ENCODE measurements at places on chromosomes 7 and 10.

DNA sequence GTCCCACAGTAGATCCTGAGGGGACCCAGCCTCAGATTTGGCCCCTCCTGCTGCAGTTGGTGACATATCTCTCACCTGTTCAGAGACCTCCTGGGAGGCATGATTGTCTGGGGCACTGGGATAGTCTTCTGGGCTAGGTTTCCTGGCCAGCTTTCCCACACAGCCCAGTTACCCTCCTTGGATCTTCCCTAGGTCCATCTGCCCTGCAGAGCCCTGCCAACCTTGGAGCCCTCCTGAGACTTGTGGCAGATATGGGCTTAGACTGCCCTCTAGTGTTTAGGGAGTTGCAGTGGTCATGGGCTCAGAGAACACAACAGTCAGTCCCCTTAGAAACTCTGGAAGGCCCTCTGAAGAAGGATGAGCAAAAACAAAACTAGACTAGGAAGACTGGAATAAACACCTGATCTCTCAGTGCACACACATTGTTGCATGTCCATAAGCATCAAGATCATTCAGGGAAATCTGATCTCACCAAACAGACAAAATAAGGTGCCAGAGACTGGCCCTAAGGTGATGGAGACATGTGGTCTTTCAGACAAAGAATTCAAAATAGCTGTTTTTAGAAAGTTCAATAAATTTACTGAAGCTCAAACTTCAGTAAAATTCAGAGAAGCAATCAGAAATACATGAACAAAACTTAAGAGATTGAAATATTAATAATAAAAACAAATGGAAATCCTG is 324.6 kb downstream of the ATRNL1 start:
- DNase-seq: peak; percentile 42

GRCh38 chr10:110045772-110046171 is 38.0 kb downstream of the ADD3 start:
- DNase-seq: peak; percentile 37

GRCh38 chr7:901388-902154 is 25.2 kb downstream of the GET4 start:
- peak; percentile 49 for DNase-seq

GRCh38 chr7:141071855-141072547 is 1.9 kb upstream of the TMEM178B start:
- DNase-seq: no peak

DNA sequence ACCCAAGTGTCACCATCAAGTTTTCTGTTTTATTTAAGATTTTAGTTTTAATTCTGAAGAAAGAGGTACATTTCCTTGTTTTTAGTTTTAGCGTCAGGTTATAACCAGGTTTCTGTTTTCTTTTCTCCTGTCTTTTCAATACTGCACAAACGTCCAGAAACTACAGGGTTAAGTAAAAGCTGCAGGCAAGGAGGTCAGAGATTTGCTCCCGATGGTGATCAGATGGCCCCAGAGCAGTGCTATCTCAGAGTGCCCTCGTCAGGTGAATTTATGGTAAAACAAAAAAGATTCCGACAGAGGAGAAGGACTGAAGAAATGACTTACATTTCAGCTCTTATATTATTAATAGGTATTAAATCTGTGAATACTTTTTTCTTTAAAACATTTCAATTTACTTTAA is 128.2 kb downstream of the STRA8 start:
- no peak for DNase-seq

GRCh38 chr7:6639627-6640026 is 2.5 kb downstream of the ZNF316 start:
- DNase-seq: no peak

GRCh38 chr7:145643981-145644380 is 472.6 kb upstream of the CNTNAP2 start:
- no peak for DNase-seq

- DNase-seq: peak; percentile 37
Observed at GRCh38 chr7:95690367-95690947, 81.9 kb upstream of the DYNC1I1 start.

- DNase-seq: no peak
Observed at GRCh38 chr10:46514431-46514861, 42.0 kb downstream of the GPRIN2 start.

DNA sequence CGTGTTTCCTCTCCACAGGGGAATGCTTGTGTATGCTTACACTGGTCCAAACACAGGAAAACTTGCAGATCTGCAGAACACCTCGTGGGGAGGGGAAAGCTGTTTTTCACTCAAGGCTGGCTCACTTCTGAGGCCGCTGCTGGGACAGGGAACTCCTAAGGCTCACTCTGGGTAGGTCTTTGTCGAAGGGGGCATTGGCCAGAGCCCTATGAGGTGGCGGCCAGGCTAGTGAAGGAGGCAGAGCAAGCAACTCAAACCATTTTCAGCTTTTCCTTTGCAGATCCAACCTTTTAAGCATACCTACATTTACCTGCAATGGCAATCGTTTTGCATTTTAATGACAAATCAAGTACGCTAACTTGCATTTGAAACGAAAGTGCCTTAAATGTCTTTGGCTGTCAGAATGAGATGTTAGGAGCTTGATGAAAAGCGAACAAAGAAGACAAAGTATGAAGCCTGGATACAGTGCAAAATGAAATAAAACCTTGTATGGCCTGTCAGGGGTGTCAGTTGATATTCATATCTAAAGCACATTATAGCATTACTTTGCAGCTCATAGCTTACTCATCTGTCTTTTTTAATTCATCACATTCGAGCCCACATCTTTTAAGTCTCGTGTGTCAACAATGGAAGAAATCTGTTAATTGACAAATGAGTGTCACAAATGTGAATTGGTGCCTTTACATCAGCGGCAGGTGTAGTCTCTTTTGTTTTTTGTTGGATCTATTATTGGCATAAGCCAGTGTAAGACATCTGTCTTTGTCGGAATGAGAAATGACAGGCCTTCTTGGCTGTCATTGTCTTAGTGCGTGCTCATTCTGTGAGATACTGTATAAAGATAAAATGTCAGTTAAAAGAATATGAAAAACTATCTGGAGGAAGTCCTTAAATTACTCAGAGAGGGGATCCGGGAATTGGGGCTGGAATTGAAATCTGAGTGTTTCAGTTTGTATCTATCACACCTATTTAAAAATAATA is 30.5 kb downstream of the LRMDA start:
- DNase-seq: no peak

GRCh38 chr10:929960-930624 is 1.4 kb downstream of the LARP4B start:
- no peak for DNase-seq

DNA sequence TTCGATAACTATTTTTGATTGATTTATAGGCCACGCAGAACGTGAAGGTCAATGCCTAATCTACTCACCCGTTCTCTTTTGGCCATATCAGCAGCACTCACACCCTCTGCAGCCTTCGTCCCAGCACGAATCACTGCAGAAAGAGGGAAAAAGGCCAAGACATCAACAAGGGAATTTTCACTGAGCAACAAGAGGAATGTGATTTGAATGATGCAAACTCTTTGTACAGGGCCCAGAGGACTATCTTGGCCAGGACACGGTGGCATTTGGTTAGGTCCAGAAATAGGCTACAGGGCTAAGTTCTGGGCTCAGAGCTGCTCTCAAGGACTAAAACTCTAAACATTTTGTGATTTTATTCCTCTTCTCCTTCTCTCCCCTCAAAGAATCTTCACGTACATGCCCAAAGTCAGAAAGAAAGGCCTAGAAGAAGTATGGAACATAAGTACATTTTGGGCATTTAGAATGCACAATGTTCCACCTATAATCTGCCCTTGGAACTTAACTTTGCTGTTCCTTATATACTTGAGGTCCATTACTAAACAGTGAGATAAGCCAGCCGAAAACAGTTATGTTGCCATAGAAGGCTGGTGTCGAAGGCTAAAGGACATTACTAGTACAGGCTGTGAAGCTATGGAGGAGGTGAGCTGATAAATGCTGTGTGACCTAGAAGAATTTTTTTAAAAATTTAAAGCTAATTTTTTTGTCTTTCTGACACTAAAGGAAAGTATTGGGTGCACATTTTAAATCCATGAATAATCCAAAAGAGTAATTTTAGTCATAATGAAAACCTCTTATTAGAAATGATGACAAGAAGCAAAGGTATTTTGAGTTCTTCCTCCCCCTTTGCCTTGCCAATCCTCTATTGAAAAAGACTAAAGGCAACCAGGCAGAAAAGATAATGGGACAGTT is 20.0 kb downstream of the RBM28 start:
- no peak for DNase-seq

DNA sequence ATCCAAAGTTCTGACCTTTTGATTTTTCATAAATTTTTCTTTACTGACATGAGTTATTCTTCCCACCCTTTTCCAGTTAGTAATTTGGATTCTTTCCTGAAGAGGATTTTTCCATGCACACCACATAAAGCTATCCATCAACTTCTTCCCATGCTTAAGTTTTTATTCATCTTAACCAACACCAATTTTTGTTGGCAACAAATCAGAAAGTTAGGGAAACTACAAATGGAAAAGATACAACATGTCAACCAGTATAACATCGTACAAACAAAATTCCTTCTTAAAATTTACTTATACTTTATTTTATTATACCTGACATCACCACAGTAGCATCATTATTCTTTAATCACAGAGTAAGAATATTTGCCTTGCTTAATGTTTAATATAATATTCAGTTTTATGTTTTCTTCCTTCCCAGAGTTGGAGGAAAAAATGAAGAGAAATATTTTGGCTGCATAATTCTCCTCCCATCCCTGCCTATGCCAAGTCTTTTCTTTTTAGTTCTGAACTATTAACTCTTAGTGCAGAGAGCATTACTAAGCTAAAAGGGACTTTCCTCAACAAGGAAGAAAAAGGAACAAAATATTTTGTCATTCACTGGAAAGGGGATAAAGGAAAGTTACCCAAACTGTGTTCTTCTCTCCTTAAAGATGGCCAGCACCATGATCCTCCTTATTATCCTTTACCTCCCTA is 67.5 kb upstream of the MEOX2 start:
- DNase-seq: no peak

DNA sequence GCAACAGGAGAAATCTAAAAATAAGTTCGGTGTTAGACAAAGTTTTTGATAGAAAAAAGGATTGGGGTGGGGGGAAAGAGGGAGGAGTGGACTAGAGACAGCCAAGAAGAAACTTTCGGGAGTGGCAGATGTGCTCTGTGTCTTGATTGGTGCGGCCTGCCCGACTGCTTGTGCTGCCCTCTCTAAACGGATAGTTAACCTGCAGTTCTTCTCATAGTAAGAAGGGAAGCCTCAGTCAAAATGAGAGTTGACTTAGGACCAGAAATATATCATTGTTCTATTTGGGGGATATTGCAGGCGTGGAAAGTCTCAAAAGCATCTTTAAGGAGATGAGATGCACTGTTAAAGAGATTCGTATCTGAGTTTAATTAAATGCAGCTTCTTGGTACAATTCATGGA is 39.3 kb downstream of the UBE3C start:
- DNase-seq: no peak

DNA sequence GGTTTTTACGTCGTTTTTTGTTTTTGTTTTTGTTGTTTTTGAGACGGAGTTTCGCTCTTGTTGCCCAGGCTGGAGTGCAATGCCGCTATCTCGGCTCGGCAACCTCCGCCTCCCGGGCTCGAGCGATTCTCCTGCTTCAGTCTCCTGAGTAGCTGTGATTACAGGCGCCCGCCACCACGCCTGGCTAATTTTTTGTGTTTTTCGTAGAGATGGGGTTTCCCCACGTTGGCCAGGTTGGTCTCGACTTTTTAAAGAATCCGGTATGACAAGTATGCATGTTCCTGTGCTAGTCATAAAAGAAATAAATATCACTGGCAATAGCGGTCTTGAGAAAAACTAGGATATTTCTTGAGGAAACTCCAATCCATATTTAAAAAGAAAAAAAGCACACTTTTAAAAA is 2.7 kb upstream of the ARL4A start:
- no peak for DNase-seq

DNA sequence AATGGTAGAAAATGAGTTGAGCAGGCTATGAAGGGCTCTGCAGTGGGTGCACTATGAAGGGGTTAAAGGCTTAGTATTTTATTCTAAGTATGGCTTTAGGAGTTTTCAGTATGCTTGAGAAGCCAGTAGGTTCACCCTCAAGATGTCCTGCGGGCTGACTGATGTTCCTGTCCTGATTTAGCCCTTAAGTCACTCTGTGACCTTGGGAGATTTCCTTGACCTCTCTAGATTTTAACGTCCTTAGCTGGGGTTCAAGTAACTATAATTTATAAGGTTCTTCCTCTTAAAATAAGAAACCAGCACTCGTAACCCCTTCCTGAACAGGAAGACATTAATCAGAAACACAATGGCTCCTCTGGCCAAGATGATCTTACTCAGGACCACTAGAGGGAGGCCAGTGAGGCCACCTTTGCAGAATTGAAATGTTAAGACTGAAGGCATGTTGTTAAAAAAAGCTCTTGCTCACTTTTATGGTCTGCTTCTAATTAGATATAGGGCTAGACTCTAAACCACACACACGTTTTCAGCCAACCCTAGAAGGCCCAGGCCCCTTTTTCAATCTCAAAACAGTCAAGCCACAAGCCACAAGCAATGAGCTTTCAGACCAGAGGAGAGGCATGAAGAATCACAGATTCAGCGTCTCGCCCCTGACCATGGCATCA is 41.9 kb downstream of the CDK1 start:
- DNase-seq: no peak

GRCh38 chr7:6730343-6730633 is 23.5 kb upstream of the ZNF12 start:
- DNase-seq: no peak

- DNase-seq: no peak
Observed at GRCh38 chr10:7305053-7305452, 105.8 kb downstream of the SFMBT2 start.

- DNase-seq: no peak
Observed at GRCh38 chr10:89516149-89516832, 19.1 kb downstream of the SLC16A12 start.
